ENCODE measurements at places on chromosomes 3 and 15. TPM values are rescaled to one million over a fixed set of nuclear protein-coding genes. Genes with fewer than 3 reads are reported as not detected.
A peak's percentile ranks its signal among the peaks of the same experiment; 100 is the strongest.

DNA sequence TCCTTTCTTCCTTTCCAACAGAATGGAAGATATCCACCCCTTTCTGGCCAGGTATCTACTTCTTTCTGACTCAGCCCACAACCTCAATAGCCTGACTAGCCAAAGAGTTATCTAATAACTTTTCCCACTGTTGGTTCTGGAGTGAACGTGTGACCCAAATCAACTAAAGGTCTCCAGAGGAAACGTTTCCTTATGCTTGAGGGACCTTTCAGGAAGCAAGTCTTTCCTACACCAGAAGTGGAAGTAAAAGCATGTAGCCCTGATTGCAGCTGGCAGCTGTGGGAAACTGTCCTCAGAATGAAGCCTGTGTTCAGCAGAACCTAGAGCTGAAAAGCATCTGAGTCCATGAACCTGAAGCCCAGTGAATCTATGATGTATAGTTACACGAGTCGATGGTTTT, 34.7 kb upstream of the PHLDB2 start:
- DNase-seq = no peak

DNA sequence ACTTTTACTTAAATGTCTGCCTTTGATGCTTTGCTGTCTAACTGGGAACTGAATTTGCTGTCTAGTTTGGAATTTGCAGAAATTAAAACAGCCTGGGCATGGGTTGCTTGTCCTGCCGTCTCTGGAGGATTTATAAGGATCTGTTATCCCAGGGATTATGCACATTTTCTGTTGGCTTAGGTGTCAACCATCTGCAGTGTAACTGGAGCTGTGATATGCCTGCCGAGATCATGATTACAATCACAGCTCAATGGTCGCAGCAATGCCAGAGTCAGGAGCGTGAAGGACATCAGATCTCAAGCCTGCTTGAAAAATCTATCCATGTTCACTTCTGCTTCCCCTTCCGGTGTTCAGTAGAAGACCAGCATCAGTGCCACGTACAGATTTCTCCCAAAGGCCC, 41.8 kb upstream of the SETMAR start:
- DNase-seq = no peak

GRCh38 chr3:42711491-42712343, 9.1 kb upstream of the HHATL start:
- DNase-seq = no peak

DNA sequence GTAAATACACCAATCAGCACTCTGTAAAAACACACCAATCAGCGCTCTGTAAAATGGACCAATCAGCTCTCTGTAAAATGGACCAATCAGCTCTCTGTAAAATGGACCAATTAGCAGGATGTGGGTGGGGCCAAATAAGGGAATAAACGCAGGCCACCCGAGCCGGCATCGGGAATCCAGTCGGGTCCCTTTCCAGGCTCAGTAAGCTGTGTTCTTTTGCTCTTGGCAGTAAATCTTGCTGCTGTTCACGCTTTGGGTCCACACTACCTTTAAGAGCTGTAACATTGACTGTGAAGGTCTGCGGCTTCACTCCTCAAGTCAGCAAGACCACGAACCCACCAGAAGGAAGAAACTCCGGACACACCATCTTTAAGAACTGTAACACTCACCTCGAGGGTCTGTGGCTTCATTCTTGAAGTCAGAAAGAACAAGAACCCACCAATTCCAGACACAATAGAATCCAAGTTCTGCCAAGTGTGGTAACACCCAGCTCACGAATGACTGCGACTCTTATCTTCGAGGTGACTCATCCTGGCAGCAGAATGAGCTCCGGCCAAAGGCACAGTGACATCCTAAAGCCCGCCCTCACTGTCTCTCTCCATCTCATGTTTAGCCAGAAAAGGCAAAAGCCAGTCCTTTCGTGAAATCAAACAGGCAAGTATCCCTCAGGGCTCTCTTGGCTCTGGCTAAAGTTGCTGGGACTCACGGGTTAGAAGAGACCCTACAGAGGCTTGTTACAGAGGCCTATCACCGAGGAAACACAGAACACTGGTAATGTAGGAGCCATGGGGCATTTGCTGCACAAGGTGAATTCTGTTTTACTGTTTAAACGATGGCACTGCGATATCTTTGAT, 155.2 kb downstream of the FAM43A start:
- peak; percentile 22 for DNase-seq

DNA sequence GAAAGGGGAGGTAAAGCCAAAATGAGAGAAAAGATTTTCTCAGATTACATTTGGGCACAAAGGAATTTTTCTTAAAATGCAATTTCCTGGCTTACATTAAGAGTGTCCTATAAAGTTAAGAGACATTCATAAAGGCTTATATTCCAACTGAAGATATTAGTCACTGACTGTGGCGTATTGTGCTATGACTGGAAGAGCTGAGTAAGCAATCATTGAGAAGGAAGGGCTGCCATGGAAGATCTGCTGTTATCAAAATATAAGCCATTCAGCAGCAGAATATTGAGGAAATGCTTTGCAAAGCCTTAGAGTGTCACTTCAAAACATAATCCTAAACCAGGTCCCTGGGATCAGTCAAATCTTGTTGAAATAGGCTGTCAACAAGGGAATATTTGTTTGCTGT, 593.9 kb downstream of the TUSC7 start:
- DNase-seq = peak; percentile 42

- no peak for DNase-seq
These were observed 33.5 kb downstream of the STARD9 start for GRCh38 chr15:42608752-42609488.

DNA sequence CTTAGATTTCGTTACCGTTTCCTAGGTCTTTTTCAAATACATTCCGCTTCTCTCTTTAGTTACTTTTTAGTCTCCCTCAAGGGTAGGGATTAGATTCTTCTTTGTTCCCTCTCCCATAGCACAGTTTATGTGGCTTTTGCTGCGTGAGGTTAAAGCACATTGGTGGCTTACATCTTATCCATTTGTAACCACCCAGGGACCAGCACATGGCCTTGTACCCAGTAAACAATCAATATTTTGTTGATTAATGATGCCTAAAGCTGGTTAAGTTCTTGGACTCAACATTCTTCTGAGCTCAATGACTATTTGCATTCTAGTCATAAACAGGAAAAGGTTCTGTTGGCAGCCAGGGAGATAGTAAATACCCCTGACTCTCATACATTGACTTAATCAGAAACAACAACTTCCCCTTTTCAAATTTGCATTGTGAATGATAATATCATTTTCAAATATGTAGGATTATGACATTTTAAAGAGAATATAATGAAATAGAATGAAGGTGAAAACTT, 60.2 kb downstream of the CACNA1D start:
- DNase-seq = no peak

DNA sequence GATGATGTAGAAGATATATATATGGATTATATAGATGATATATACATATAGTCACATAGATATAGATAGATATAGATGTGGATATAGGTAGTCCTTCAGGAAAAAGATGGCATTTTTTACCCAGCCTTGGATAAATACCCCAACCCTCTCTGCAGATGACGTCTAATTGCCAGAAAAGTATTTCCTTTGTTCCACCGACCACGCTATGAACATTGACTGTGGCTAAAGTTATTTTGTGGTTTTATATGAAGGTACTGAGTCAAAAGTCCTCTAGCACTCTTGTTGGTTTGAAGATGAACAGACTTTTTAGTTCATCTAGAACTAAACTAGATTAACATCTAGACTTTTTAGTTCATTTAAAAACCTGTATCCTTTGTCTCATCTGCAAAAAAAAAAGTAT, 207.7 kb downstream of the PLOD2 start:
- no peak for DNase-seq

- no peak for DNase-seq
These were observed 888 bp downstream of the TMEM115 start for GRCh38 chr3:50358355-50358910.

DNA sequence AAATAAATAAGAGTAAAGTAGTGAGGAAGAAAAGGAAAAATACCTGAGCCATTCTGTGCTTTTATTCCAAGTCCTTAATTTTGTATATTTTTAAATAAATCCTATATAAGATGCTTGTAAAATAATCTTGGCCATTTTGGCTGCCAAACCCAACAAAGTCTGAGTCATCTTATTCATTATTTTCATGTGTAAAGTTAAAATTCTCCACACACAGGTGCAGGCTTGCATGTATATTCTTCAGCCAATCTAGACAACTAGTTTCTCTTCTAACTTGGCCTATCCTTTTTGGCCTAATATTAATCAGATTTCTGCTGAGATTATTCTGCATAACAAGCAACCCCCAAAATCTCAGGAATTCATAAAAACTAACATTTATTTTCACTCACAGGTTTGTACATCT, 189.8 kb upstream of the ATP11B start:
- no peak for DNase-seq

- no peak for DNase-seq
These were observed 7.5 kb downstream of the ISLR start for GRCh38 chr15:74180881-74181602.

DNA sequence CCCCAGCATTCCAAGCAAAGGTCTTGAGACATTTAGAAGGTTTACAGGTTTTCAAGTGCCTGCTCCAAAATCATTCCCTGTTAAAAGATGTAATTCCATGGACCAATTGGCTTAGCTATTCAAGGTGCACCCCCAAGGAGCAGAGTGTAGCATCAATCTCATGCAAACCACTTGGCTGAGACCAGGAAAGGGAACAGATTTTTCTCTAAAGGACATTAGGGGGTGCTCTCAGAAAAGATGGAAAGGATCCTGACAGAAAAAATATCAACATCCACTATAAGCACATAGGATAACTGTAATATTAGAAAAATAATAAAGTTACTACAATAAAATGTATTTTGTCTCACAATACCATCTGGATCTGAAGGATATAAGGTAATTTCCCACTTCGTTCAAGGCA, 328.0 kb upstream of the CDIN1 start:
- DNase-seq = no peak

- peak; percentile 26 for DNase-seq
These were observed 12.8 kb upstream of the SETMAR start for GRCh38 chr3:4290272-4290893.

DNA sequence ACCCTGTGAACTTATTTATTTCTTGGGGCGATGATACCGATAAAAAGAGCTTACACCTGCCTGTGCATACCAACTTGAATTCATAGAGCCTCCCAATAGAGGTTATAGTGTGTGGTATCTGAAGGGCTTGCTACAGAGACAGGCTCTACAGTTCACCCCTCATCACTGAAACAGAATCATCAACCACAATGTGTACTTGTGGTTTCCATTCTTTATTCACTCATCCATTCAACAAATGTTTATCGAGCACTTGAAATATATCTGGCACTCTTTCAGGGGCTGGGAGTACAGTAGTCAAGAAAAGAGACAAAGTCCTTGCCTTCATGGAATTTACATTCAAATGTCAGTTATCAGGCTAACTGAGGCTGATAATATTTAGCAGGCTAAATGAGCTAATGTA, 134.4 kb upstream of the SKOR1 start:
- no peak for DNase-seq

- no peak for DNase-seq
These were observed 72.7 kb downstream of the FBLN2 start for GRCh38 chr3:13621381-13622221.

- no peak for DNase-seq
These were observed 139.3 kb downstream of the ZNF609 start for GRCh38 chr15:64599716-64600115.

DNA sequence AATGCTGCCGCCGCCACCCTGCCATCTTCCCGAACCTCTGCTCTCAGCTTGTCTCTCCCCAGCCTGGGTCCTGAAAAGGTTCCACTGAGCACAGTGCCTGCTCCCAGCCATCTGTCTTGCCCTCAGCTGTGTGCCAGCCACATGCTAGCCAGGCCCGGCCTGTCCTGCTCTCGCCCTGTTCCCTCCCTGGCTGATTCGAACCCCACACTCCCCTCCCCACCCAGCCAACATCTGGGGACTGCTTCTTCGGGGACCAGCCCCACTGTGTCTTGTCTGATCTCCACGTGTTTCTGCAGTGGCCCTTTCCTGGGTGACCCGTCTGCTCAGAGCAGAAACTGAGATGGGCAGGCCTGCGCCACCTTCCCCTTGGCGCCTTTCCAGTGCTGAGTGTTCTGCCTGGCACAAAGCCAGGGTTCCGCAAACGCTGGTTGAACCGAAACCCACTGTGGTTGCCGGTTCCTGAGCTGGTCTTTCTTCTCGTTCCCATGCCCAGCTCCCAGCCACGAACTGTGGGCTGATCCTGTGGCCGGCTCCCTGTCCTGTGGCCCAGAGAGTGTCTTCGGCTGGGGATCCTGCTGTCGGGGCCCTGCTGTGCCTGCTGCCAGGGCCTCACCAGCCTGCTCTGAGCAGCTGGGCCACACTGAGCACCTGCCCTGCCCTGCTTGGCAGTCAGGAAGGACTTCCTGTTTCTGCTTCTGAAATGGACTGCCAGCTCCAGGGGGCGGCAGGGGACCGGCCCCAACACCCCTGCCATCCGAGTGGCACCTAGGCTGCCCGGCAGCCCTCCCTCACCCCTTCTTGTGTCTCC, 62.7 kb upstream of the KLF13 start:
- peak; percentile 62 for DNase-seq

DNA sequence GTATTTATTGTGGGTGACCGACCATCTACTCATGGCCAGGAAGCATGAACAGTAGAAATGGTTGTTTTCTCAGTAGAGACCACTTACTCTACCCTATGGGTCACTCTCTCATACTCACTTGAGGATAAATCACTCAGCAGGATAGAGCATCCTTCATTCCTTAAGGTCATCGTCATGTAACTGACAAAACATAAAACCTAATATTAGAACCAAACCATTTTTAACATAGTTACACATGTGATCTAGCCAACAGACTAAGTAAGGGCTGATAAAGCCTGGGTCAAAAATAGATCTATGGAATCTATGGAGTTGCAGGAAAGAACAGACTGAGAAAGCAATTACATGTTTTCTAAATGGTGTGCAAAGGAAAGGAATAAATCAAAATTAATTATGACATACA, 769.1 kb downstream of the NTRK3 start:
- DNase-seq = peak; percentile 54

DNA sequence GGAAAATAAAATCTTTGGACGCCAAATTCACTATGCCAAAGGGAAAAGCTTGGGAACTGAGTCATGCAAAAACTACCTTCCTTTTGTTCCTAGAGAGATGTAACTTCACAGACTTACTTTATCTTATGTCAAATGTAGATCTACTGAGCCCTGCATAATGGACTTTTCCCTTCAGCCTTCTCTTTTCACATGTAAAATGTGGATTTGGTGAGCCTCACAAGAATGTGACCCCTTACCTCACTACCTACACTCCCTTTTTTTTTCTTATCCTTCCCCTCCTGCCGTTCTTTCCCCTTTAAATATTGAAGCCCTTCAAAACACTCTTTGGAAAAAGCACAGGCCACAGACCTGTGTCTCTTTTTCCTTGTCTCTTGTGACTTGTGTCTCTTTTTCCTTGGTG, 14.0 kb upstream of the PCCB start:
- DNase-seq = no peak

GRCh38 chr3:163644172-163644571, 1434.1 kb downstream of the SI start:
- no peak for DNase-seq

- DNase-seq = peak; percentile 76
These were observed 15.9 kb downstream of the RPLP1 start for GRCh38 chr15:69468241-69469121.

The SUCNR1 gene
- total RNA-seq = 1.4 TPM

The EFCC1 gene
- total RNA-seq = not detected

The CD200R1 gene
- total RNA-seq = 14.2 TPM

The TRIM59 gene
- total RNA-seq = 20.2 TPM

The LMAN1L gene
- total RNA-seq = 1.2 TPM

The RHCG gene
- total RNA-seq = 8.7 TPM

The RASL12 gene
- 107 TPM for total RNA-seq

The GATM gene
- total RNA-seq = 251 TPM

The TNFSF10 gene
- 6.3 TPM for total RNA-seq

The SLC25A20 gene
- total RNA-seq = 7.2 TPM

The ANKRD34C gene
- total RNA-seq = 0.72 TPM
